ENCODE measurements at places on chromosomes 5 and 9.

DNA sequence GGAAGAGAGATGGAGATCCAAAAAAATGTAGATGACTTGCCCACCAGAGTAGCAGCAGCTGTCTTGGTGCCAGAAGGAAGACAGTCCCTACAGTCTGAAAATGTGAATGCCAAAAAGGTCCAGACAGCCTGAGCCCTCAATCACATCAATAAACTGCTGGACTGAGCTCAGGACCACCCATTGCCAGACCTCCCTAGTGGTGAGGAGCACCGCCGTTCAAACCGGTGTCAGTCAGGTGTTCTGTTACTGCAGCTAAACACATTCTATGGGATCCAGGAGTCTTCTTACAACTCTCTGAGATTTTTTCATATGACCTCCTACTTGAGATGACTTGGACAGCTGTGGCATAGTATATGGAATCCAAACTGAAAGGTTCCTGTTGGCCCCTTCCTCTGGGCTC lies 32.0 kb upstream of the OTP start:
- DNase-seq = no peak

DNA sequence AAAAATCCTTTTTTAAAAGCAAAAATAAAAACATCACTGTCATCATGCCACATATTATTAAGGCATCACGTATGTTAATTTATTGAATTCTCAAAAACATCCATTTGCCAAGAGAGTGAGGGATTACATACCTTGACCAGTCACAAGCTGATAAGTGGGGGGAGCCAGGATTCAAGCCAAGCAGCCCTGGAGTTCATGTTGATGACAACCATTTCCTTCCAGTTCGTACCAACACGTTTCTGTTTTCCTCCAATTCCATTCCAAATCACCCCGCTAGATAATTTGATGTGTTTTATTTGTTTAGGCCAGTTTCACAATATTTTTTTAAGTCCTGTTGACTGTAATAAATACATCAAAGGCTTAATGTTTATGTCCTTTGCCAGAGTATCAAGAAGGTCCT lies 53.0 kb downstream of the SLC1A3 start:
- no peak for DNase-seq

DNA sequence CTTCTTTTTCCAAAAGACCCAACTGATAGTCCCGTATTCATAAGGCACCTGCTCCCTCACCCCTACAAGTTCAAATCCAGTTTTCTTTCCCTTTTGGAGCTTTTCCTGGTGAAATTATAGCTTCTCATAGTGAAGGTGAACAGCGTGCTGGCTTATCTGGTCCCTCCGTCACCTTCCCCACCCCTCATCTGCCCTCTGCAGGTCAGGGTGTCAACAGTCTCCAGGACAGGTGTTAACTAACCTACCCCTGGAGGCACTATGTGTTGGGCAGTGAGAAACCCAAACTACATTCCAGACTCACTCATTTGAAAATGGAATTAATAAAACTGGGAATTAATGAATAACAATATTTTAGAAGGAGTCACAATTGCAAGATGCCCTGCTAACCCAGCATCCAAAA lies 109.0 kb upstream of the TAS2R1 start:
- DNase-seq = no peak

GRCh38 chr5:109408991-109409843 lies 557 bp downstream of the PJA2 start:
- DNase-seq = peak; percentile 56

DNA sequence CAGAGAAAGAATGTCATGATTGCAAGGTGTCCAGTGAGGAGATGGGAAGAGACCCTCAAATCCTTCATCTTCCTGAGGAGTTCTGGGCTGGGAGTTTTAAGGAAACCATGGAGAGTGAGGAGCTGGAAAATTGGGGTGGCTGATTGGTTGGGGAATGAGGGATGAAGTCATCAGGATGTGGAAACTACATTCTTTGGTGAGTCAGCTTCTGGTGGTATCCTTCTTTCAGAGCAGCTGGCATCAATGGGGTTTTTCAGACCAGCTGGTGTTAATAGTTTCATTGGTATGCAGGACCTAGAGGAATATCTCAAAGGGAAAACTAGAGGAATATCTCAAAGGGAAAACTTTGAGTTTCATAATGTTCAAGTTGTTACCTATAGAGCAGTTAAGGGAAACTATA lies 45.2 kb downstream of the RNF180 start:
- no peak for DNase-seq

- no peak for DNase-seq
Measured at GRCh38 chr5:5418006-5418405, 4.5 kb upstream of the ICE1 start.

- no peak for DNase-seq
Measured at GRCh38 chr5:150512368-150512747, 4.4 kb downstream of the NDST1 start.

DNA sequence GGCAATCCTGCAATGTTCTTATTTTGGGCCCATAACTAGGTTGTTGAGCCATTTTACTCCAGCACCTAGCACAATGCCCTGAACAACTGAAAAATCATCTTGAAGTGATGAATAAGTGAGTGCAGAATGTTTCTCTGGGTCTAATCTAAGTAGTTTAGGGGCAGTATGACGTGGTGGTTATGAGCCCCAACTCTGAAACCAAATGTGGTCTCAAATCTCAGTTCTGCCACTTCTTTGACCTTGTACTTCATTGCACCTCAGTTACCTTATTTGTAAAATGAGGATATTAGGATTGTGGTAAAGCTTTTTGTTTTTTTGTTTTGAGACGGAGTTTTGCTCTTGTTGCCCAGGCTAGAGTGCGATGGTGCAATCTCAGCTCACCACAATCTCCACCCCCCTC lies 80.9 kb upstream of the SNX2 start:
- no peak for DNase-seq

GRCh38 chr5:124237206-124237695 lies 509.2 kb downstream of the ZNF608 start:
- no peak for DNase-seq

All from anterior cingulate cortex (tissue), 58 donors.